Mesenteric fat pad (tissue), 1 donor: ENCODE measurements at places on chromosomes 4 and X. TPM values are rescaled to one million over a fixed set of nuclear protein-coding genes. Genes with fewer than 3 reads are reported as not detected.

- no peak for DNase-seq
These were observed 46.7 kb downstream of the FGF16 start for GRCh38 chrX:77493677-77494553.

- no peak for DNase-seq
These were observed 484.2 kb upstream of the BOD1L1 start for GRCh38 chr4:14111730-14112181.

GRCh38 chr4:75567725-75568124 is 11.9 kb downstream of the ODAPH start:
- DNase-seq = no peak

DNA sequence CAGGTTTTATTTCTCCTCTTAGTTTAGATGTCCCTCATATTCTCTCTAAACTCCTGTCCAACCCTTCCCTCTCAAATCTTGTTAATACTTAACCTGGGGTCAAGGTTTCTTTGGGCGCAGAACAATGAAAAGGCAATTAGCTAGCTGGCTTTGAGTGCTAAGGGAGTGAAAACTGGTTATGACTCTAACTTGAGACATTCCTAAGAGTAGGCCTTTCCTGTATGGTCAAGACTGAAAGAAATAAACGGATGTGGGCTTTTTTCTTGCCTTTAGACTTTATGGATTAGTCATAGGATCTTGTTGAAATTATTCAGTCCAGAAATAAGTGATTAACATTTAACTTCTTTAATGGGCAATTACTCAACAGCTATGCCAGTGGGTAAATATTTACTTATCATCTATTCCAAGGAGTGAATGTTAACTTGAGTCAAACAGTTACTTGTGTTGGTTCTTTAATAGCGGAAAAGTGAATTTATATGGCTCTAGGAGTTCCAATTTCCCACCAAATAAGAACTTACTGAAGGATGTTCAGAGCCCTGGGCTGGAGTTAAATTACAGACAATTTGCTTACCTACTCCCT is 141.7 kb upstream of the SCML1 start:
- DNase-seq = no peak

DNA sequence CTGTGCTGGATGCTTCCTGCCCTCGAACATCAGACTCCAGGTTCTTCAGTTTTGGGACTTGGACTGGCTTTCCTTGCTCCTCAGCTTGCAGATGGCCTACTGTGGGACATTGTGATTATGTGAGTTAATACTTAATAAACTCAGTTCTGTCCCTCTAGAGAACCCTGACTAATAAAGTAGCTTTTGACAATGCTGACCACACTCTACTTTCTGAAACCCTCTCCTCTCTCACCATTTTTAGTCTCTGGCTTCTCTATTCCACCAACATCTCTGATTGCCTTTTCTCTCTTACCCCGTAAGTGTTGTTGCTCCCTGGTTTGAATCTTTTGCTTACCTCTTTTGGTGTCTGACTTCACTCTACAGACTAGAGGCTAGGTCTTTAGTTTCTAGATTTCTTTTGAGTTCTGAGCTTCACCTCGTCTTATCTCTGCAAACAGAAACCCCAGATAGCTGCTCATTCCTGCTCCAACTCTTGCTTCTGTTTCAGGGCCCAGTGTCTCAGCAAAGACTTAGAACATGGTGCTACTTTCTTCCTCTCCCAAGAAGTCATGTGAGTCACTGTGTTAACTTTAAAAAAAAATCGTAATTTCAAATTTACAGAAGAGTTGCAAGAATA is 11.4 kb downstream of the TMSB4X start:
- DNase-seq = no peak

GRCh38 chrX:148574237-148574973 is 74.0 kb downstream of the AFF2 start:
- no peak for DNase-seq

GRCh38 chr4:56958111-56958517 is 19.3 kb downstream of the NOA1 start:
- peak; percentile 93 for DNase-seq

- DNase-seq = no peak
These were observed 3.6 kb downstream of the NOCT start for GRCh38 chr4:139018971-139019758.

- no peak for DNase-seq
These were observed 143.8 kb upstream of the RPS6KA3 start for GRCh38 chrX:20410540-20410939.

DNA sequence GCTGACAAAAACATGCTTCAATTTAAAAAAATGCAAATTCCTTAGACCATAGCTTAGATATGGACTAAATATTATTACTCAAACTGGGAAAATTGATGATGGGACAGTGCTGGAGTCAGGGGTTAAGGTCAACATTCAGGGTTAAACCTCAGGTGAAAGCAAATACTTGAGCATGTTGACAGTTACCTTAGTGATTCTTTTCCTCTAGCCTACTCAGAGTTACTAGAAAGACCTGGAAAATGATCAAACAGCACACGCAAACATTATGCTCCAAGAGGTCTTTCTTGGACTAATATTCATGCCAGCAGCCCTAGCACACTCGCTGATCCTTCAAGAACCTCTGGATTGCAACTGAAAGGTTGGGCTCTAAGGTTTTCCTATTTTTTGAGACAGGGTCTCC is 10.8 kb downstream of the IGFBP7 start:
- no peak for DNase-seq

- no peak for DNase-seq
These were observed 5.4 kb upstream of the CCDC120 start for GRCh38 chrX:49053223-49054072.

The VSIG4 gene
- 448 TPM for total RNA-seq

The SFRP2 gene
- 38.2 TPM for total RNA-seq

The PDZD4 gene
- 2.5 TPM for total RNA-seq

The CXCL11 gene
- not detected for total RNA-seq

The LIMCH1 gene
- total RNA-seq = 113 TPM
